ENCODE measurements at places on chromosomes 12 and 14.

DNA sequence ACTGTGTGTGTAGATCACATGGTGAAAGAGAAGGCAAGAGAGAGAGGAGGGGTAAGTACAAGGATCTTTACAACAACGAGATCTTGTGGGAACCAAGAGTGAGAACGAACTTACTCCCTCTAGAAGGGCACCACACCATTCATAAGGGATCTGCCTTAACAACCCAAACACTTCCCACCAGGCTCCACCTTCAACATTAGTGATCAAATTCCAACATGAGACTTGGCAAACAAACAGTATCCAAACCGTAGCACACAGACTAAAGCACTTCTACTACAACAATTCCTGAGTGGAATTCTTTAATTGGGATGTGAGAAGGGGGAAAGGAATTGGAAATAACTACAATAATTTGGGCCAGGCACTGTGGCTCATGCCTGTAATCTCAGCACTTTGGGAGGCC is 35.0 kb upstream of the ESR2 start:
- DNase-seq = no peak

DNA sequence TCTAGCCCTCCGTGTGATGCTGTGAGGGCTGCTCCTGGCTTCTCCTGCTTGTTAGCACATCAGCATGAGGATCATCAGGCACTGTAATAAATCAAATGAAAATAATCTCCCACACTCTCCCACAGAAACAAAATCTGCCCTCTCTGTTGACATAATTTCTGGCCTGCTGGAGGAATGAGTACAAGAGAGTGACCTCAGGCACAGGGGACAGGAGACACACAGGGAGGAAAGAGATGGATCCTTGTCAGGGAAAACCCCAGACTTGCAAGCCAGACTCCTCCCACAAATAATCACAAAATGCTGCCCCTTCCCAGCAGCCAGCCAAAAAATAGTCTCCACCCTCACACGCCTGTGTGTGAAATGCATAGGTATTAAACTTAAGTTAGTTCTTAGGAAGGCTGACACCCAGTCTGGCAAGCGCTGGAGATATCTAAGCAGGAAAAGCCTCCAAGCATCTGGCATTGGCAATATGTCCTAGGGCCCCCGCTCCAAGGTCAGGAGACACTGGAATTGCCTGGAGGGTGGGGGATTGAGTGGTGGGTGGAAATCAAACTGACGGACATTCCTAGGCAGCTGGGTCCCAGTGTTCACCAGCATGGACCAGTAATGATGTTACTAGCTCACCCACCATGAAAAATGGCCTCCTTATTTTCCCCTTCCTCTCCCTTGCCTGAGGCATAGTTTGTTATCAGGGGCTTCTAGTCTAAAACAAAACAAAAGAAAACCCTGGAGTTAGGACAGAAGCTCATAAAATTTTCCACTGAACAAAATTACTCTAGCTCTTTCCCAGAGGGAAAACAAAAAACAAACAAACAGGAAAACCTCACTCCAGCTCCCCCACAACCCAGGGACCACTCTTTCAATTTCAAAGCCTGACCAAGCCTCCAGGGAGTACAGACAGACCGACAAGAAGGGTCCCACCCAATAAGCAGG is 22.0 kb downstream of the SMUG1 start:
- DNase-seq = no peak

DNA sequence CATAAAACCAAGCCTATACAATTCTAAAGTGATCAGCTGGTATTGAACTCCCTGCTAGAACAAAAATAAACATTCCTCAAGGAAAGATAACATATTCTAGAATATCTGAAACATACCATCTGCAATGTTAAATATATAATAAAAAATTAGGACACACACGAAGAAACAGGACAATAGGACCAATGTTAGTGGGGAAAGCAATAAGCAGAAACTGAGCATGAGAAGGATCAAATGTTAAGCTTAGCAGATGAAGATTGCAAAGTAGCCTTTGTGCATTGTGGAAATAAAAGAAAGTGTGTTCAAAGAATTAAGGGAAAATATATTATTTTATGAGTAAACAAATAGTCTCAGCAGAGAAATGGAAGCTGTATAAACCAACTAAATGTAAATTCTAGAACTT is 180.8 kb downstream of the EPS8 start:
- no peak for DNase-seq

GRCh38 chr12:1019283-1019682 is 28.3 kb downstream of the ERC1 start:
- DNase-seq = no peak
